ENCODE measurements at places on chromosomes 1 and 21.
A peak's percentile ranks its signal among the peaks of the same experiment; 100 is the strongest.

GRCh38 chr1:72000809-72001208, 281.5 kb downstream of the NEGR1 start:
- no peak for DNase-seq

- no peak for DNase-seq
These were observed 7.1 kb downstream of the BECN2 start for GRCh38 chr1:241964550-241965282.

- no peak for DNase-seq
These were observed 52.1 kb upstream of the KCNE2 start for GRCh38 chr21:34311561-34312330.

DNA sequence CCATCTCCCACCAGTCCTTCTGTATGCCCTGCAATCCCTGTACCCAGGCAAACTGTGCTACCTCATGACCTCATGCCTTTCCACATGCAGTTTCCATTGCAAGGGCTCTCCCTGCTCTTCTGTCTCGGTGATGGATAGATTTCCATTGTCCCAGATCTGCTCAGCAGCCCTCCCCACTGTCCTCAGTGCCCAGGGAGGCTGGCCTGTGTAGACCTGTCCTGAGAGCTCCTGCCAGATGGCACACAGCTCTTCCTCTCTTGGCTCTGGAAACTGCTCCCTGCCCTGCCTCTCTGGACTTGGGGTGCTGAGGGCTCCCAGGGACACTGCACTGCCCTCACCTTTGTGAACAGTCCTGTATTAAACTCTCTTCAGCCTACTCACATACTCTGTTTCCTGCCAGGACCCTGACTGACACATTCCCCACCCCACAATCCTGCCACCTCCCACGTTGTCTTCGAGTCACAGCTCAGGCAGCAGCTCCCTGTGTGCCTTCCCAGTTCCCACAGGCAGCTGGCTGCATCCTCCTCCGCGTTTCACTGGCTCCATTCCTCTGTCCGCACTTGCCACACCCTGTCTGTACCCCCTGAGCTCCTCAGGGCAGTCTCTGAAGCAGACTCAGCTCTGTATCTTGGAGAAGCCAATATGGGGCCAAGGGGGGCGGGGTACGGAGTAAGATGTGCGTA, 57.0 kb downstream of the SPATA46 start:
- no peak for DNase-seq

DNA sequence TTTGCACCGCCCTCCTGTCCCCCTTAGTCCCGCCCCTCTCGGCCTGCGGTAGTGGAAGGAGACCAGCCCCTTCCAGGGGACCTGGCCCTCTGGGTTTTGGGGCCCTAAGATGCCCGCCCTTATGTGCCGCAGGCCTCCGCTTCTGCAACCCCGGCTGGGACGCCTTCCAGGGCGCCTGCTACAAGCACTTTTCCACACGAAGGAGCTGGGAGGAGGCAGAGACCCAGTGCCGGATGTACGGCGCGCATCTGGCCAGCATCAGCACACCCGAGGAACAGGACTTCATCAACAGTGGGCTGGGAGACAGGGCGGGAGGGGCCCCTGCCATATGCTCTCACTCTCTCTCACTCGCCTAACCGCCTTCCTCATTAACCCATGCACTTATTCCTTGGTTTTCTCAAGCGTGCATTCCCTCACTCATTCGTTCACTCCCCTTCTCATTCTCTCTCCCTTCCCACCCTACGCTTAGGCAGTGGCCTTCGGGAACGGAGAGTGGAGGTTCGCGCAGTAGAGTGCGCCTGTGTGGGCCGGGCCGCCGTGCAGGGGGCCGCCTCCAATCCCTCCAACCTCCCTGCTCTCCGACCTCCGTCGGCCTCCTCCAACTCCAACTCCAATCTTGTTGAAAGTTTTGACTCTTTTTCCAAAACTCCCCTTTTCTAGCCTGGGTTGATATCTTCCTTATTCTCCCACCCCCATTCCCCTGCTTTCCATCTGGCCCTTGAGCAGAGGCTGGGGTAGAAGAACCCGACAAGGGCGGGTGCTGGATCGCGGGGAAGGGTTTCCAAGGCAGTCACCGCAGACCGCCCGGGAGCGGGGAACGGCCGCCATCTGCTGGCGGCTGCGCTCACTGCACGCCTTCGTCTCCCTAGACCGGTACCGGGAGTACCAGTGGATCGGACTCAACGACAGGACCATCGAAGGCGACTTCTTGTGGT, 15.2 kb downstream of the BCAN start:
- peak; percentile 69 for DNase-seq

GRCh38 chr1:221711063-221711577, 30.8 kb downstream of the DUSP10 start:
- DNase-seq = no peak

DNA sequence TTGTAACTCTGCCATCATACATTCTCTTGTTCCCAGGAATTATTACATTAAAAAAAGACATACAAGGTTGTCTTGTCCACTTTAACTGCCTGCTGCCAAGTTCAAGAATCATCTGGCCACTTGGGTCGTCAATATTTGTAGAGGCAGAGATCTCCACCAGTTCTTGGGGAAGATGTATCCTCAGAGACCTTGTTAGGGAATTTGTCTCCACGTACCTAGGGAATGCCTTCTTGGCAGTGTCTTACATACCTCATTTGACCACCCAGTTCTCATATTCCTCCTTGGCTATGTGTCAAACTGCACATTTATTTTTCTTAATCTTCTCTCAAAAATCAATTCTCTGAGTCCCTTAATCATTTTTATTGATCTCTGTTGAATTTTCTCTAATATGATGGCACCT, 266.0 kb downstream of the SPATA17 start:
- DNase-seq = no peak

- no peak for DNase-seq
These were observed 1.4 kb downstream of the PPM1J start for GRCh38 chr1:112713466-112714312.

GRCh38 chr1:107135463-107135862, 5.4 kb upstream of the NTNG1 start:
- DNase-seq = no peak

GRCh38 chr21:43266534-43266933, 97.7 kb downstream of the CRYAA start:
- no peak for DNase-seq

DNA sequence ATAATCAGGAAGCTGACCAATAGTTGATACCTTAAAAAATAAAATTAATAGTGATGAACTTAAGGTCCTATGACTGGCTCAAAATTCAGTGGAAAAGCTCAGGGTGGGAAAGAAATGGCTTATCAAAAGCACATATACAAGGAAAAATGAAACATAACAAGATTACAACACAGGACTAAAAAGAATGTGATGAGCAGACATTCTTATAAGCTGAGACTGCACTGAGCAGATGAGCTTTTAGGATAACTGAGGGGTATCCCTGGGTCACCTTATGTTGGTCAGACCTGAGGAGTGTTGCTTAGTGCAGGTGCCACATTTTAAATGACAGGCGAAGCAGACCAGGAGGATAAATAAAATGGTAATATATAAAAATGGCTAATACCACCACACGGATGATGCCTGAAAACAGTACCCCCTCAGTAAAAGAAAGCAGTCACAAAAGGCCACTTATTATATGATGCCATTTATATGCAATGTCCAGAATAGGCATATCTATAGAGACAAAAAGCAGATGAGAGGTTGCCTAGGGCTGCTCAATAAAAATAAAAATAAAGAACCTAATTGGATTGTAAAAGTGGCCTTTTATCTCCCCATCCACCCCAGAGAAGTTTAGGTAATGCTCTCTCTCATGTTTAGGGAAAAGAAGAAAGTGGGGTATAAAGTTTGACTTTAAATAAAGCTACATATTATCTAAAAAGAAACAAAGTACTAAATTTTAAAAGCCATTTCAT, 163.9 kb downstream of the SLC45A1 start:
- no peak for DNase-seq

DNA sequence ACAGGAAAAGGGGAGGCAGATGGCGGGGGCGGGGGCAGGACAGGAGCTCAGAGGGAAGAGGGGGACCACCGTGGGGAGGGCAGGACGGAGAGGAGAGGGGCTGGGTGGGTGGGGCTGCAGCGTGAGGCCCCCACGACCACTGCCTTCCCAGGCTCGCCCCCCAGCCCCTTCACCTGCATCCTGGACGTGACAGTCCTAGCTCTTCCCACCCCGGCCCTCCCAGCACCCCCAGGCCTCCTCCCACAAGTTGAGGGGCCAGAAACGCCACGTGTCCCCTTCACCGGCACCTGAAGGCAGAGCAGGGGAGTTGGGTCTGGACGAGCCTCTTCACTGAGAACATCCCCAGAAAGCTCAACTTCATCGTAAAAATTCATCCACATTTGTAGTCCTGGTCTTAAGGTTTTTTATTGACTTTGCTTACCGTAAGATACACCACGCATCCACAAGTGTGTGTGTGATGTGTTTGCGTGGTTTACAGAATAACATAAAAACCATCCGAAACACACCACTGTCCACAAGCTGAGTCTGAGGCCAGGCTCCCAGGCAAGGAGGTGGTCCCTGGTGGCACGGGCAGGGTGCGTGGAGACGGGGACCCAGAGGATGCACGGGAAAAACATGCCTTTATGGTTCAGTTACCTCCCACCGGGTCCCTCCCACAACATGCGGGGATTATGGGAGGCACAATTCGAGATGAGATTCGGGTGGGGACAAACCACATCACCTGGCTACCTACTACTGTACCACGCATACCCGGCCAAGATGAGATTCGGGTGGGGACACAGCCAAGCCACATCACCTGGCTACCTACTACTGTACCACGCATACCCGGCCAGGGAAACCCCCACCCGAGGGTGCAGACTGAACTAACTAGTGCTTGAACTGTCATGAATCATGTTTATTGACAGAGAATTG, 13.9 kb upstream of the COL18A1 start:
- DNase-seq = no peak

DNA sequence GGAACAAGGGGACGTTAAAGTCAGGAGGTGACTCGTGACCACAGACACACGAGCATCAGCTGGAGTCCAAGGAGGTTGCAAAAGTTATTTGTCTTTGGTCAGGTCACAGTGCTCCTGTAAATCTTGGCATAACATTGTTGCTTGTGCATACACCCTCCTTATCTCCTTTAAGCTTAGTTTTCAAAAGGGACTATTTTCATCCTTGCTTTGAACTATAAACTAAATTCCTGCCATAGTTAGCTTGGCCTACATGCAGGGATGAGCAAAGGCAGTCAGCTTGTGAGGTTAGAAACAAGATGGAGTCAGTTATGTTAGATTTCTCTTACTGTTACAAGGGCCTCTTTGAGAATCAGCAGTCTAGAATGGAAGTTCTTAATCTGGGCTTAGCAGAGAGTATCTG, 28.0 kb upstream of the FASLG start:
- DNase-seq = no peak

DNA sequence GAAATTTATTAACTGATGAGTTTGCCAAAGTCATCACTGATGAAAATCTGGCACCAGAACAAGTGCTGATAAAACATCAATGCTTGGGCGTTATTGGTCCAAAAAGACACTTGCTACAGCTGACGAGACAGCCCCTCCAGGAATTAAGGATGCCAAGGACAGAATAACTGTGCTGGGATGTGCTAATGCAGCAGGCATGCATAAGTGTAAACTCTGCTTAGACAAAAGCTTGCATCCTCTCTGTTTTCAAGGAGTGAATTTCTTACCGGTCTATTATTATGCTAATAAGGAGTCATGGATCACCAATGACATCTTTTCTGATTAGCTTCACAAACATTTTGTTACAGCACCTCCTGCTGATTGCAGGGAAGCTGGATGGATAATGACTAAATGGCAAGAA, 402.0 kb downstream of the LTN1 start:
- DNase-seq = no peak

DNA sequence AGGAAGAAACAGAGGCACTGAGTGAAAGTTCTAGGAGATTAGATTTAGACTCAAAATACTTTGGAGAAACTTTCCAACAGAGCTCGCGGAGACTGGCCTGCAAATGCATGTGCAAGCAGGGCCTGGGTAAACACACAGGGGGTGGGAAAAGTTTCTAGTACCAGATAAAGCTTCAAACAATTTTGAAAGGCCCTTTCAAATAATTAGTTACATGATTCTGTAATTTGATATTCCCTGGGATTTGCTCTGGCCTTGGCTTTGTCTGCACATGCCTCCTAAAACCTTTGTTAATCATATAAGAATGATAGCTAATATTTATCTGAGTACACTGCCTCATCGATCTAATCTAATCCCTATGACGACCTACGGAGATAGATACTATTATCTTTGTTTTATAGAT, 31.3 kb downstream of the VTCN1 start:
- DNase-seq = no peak

GRCh38 chr21:36647279-36648093, 51.4 kb upstream of the SIM2 start:
- DNase-seq = no peak

- DNase-seq = no peak
These were observed 50.7 kb downstream of the EBNA1BP2 start for GRCh38 chr1:43121256-43121900.

DNA sequence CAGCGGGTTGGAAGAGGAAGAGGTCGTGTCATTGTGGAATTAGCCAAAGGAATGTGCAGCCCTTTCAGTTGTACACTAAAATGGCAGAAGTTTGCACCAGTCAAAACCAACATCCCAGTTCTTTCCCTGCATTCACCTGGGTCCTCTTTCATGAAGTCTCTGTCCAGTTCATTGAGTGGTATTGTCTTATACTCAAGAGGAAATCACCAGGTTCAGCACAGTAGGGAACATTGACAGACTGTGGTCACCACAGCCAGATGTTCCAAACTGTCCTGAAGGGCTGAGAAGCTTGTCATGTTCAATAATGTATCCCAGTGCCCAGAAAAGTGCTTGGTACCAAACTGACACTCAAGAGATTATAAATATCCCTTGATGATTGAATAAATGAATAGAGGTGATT, 131.6 kb downstream of the GLUL start:
- no peak for DNase-seq

- DNase-seq = no peak
These were observed 2.9 kb downstream of the KRTAP10-2 start for GRCh38 chr21:44548381-44548780.

DNA sequence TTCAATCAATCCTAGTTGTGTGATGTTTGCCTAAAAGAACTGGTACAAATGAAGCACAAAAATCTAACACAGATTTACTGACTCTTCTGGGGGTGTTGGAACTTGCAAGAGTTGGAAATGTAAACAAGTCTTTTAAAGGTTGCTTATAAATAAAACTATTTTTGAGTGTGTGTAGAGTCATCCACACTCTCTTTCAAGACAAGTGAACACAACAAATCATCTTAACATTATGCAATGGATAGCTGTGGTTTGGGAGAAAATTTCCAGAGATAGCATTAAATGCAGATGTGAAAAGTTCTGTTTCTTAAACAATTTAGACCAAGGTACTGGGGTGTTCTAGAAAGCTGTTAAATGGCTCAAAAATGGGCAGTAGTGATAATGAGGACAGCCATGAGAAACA, 28.7 kb downstream of the C1orf87 start:
- no peak for DNase-seq

DNA sequence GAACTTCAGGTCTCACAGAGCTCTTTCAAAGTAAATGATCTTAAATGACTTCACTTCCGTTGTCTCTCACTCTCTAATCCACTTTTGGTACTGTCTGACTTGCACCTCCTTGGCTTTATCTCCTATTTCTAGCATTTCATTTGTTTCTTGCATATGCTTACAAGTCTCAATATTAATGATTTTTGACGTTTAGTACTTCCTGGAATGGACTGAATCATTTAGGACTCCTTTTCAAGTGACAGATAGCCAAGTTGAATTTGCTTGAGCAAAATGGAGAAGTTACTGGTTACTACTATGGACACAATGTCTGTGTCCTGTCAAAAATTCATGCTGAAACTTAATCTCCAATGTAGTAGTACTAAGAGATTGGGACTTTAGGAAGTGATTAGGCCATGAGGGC, 7.0 kb upstream of the SGIP1 start:
- no peak for DNase-seq
